ENCODE measurements at places on chromosomes 7 and 10. TPM values are rescaled to one million over a fixed set of nuclear protein-coding genes. Genes with fewer than 3 reads are reported as not detected.

Gene TRIP6
- 17.7 TPM for polyA plus RNA-seq

Gene TAS2R41
- polyA plus RNA-seq, result not detected

Gene AKR1C4
- 104 TPM for polyA plus RNA-seq

Gene MYOZ1
- 0.14 TPM for polyA plus RNA-seq

DNA sequence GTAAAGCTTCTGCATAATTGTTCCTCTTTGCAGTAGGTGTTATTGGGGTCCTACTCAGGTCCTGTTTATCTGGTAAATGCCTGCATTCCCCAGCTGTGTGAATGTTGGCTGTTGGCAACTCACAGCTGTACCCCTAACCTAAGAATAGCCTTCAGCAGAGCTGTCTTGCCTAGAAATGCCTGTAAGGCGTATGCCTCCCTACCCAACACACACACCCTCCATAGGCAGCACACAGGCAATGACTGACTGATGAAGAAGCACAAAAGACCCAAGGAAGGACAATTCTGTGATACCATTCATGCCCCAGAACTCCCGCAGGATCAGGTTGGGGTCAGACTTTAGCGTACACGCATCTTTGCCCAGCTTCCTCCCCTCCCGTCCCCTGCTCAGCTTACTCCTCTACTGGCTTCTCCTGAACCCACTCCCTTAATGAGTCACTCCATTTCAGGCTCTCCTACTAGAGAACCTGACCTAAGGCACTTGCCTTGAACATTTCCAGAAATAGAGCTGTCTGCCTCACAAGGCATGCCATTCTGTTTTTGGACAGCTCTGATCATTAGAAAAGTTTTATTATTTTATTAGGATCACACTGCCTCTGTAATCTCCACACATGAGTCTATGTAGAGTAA is 99.2 kb upstream of the PIK3CG start:
- DNase-seq, result no peak
- no peak overlapping the region for H3K4me3 ChIP-seq
- no peak overlapping the region for H3K27ac ChIP-seq

DNA sequence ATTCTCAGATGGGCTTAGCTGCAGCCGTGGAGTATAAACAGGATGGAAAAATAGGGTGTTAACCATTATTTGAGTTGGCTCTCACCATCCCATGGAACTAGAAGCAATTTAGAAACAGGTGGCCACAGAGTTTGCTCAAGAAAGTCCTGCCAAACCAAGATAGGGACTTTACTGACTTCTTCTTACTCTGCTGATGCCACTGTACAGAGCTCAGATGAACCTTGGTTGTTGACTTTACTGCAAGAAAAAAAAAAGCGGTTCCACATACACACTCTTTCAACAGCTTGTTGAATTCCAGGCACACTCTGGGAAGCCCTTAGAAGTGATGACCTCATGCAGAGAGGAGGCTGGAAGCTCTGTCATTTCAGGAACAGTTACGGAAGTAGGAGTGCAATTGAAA is 753.4 kb downstream of the NRG3 start:
- H3K27me3 ChIP-seq, result no peaks in the 10 kb centered on the region
- H3K36me3 ChIP-seq, result no peaks in the 10 kb centered on the region
- H3K27ac ChIP-seq, result no peak overlapping the region

GRCh38 chr10:33326933-33327332 is 7.5 kb downstream of the NRP1 start:
- H3K36me3 ChIP-seq, result peaks cover 10% of the 10 kb centered on the region
- no peak for DNase-seq

DNA sequence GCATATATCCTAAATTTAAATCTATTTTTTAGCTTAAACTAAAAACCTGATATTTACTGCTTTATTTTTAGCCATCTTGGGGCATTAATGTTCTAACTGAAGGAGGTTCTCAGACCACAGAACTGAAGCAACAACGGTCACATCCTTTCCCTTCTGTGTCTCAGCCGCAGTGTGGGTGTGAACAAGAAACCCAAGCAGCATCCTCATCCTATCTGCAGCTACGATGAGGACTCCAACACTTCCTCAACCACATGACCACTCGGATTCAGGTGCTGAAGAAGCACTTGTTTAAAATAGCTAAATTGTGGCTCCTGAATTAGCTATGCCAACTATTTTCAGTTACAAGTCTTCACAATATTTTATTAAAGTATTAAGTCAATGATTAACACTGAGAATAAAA is 5.3 kb downstream of the ESYT2 start:
- H3K36me3 ChIP-seq, result no peaks in the 10 kb centered on the region
- no peaks in the 10 kb centered on the region for H3K27me3 ChIP-seq
- no peak overlapping the region for H3K4me3 ChIP-seq
- peaks cover 10% of the 10 kb centered on the region for H3K4me1 ChIP-seq
- no peak for DNase-seq

DNA sequence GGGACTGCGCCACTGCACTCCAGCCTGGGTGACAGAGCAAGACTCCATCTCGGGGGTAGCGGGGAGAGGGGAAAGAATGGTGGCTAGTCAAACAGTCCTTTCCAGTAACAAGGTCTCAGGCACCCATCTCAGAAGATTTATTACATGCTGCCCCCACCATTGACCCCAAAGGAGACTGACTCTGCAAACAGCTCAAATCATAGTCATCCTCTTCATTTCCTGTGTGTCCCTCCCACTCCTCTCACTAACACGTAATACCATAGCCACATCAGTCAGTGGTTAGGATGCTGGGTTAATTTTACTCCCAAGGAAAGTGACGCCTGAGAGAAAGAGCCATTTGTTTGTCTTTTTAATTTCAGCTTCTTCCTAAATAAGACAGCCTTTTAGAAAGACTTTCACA is 56.6 kb upstream of the BET1 start:
- H3K4me3 ChIP-seq, result no peak overlapping the region
- no peak for DNase-seq
- H3K27me3 ChIP-seq, result no peaks in the 10 kb centered on the region

GRCh38 chr10:110456523-110457091 is 41.1 kb upstream of the DUSP5 start:
- no peaks in the 10 kb centered on the region for H3K36me3 ChIP-seq
- no peaks in the 10 kb centered on the region for H3K27me3 ChIP-seq
- peak overlapping the region; percentile 3 for H3K27ac ChIP-seq
